Activated T-cell treated with anti-CD3 and anti-CD28 coated beads, Interleukin-2, amount 50 U/mL, for 72 hours (primary cell): ENCODE measurements at places on chromosomes 5 and 9. TPM values are rescaled to one million over a fixed set of nuclear protein-coding genes. Genes with fewer than 3 reads are reported as not detected.

Gene SLCO6A1
- total RNA-seq: not detected

Gene KCNIP1
- total RNA-seq: not detected

Gene AMBP
- not detected for total RNA-seq

Gene CDH18
- total RNA-seq: not detected
